ENCODE measurements at places on chromosomes 16 and 17.

- DNase-seq = no peak
Observed at GRCh38 chr16:88973007-88973410, 4.0 kb downstream of the CBFA2T3 start.

- no peak for DNase-seq
Observed at GRCh38 chr17:79466562-79467350, 144.1 kb downstream of the RBFOX3 start.

DNA sequence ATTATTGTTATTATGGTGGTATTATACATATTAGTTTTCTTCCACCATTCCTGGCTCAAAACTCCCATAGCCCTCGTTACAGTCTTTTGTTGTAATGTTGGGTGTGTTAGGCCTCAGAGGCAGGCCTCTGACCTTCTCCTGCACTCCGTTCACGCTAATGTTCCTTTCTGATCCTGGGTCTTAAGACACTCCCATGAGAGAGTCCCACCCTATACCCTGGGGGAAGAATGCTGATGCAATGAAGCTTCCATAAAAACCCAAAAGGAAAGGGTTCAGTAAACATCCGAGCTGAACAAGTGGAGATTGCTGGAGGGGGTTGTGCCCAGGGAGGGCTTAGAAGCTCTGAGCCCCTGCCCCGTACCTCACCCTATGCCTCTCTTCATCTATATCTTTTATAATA is 141.3 kb upstream of the NETO2 start:
- DNase-seq = no peak

DNA sequence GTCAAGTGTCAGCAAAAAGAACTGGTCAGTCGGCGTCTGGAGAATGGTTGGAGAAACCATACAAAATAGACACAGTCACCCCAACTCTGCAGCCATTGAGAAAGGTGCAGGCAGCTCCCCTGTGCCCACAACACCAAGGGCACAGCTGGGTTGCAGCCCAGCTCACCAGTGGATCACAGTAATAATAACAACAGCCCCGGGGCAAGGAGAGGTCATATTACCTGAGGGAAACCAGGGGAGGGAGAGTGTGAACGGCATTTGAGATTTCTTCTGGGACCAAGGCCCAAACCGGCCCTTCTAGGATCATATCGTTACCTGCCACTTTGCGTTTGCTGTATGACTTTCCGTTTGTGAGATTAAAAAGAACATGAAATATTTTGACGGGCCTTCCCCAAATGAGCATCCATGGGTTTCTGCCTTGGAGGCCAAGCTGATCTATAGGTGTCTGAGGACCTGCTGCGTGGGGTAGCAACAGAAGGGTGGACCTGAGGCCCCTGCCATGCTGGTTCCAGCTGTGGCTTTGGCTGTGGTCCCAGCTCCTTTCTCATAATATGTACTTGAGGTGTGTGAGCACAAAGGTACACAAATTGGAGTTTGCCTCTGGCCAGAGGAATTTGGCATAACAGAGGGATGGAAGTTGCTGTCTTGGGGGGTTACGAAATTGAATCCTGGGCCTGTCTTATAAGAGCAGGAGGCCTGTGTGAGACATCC is 154.6 kb downstream of the CMIP start:
- no peak for DNase-seq

- DNase-seq = no peak
Observed at GRCh38 chr17:1541367-1541904, 21.2 kb downstream of the PITPNA start.
